ENCODE measurements at places on chromosomes 6 and 20.
A peak's percentile ranks its signal among the peaks of the same experiment; 100 is the strongest.

DNA sequence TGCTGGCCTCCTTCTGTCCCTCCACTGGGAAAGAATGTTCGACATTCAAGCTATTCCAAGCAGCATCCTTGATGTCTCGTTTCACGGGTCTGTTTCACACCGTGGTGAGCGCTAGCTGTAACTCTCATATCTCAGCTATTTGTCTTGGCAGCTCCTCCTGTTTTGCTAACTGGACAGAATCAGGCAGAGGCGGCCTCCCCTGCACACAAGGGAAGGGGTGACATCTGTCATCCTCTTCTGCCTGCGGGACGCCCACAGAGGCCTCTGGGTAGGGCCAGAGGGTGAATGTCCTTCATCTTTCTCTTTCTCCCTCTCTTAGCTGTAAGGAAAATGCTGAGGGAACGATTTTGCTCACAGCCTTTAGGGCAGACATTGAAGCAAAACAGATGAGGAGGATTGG, 232.8 kb upstream of the GMDS start:
- peak; percentile 9 for DNase-seq

GRCh38 chr6:44674226-44675155, 287.0 kb downstream of the CDC5L start:
- DNase-seq, result no peak

- no peak for DNase-seq
Observed at GRCh38 chr6:130046671-130047070, 28.3 kb downstream of the L3MBTL3 start.

- no peak for DNase-seq
Observed at GRCh38 chr6:113776998-113777397, 80.1 kb upstream of the MARCKS start.

- peak; percentile 17 for DNase-seq
Observed at GRCh38 chr20:61608275-61609085, 356.4 kb downstream of the CDH4 start.

DNA sequence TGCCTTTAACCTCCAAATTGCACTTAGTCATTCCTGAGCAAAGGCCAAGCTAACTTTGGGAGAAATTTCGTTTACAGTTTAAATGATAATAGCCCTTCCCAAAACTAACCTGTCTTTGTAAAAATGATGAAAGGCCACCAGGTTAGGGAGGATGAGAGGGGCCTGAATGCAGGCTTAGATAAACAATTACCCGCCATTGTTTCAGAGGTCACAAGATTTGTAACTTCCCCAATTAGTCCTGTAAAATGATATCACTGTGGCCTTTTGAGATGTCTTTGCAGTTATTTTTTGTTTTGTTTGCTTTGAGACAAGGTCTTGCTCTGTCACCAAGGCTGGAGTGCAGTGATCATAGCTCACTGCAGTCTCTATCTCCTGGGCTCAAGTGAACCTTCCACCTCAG, 26.3 kb downstream of the GNL1 start:
- no peak for DNase-seq

GRCh38 chr20:52234302-52235045, 42.9 kb upstream of the ZFP64 start:
- DNase-seq, result no peak

DNA sequence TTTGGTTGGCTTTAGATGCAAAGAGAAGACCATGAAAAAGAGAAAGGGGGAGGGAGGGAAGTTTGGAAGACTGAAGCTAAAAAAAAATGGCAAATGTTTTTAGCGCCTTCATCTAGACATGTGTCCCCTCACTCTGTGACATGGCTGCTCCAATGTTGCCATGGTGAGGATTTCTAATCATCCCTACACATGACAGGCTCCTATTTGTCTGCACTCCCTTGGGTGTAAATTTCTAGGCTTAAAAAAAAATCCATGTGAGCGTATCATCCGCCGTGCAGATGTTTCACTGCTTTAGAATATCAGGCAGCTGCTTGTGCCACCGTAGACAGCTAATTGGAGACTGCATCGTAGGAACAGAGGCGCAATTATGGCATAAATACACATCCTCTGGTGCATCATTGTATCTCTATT, 761.1 kb upstream of the MMS22L start:
- no peak for DNase-seq

DNA sequence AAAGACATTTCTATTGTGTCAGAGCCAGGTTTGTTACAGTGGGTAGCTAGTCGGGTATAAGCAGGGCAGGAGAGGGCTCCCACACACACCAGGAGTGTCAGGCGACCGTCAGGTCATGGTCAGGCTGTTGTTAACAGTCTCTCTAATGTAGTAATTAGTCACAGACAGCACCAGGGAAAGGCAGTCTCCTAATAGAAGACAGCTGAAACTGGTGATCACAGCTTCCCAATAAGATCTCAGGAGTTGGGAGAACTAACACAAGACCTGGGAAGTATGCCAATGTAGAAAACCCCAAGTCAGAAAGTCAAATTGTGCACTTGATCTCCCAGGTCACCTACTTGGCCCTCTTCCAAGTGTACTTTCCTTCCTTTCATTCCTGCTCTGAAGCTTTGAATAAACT, 53.0 kb upstream of the GPR6 start:
- no peak for DNase-seq

DNA sequence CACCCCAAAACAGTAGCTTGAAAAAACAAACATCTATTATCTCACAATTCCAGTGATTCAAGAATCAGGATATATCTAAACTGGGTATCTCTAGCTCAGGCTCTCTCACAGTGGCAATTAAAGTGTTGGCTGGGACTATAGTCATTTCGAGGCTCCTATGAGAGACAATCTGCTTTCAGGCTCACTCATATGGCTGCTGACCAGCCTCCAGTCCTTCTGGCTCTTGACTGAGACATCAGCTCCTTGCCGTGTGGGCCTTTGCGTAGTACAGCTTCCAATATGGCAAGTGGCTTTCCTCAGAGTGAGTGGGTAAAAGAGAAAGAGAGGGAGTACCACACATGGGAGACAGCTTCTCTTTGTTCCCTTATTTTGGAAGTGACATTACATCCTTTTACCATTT, 327.2 kb downstream of the CENPW start:
- no peak for DNase-seq

GRCh38 chr20:57970856-57971255, 257.6 kb downstream of the ANKRD60 start:
- DNase-seq, result no peak

DNA sequence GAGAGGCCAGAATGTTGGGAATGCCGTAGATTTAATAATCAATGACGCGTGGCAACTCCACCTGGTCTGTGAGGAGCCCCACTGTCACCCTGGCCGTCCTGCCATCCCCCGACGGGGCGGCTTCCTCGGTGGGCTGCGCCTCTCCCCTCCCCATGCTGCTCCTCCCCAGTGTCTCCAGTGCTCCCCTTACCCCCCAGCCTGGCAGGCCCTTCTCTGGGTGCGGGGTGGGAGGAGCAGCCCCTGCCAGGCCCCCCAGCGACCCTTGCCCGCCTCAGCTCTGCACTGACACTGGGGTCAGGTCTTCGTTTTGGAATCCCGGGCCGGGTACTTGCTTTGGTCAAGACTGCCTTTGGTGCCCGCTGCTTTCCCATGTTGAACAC, 82.3 kb upstream of the FRMD1 start:
- DNase-seq, result no peak

DNA sequence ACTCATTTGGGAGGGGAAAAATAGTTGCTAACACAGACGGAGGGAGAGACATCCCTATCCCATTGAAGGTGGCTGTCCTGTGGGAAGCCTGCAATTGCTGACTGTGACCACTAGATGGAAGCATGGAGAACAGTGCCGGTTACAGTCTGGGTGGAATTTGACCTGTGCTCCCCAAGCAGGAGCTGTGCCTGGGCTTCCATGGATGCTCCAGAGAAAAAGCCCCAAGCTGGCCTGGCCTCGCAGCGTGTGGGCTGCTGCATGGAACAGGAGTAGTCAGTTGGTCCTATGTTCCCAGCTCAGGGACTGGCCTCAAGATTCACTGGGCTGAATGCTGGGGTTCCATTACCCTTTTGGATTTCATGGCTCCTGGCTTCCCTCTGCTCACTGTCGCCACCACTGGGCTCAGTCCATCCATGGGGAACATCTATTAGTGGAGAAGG, 116.3 kb upstream of the CHD6 start:
- DNase-seq, result peak; percentile 44

Measured in ACHN (cell line).